Aorta (tissue), 5 donors: ENCODE measurements at places on chromosomes 11 and 22. TPM values are rescaled to one million over a fixed set of nuclear protein-coding genes. Genes with fewer than 3 reads are reported as not detected.

GRCh38 chr11:33893711-33894397 is 2.0 kb upstream of the LMO2 start:
- H3K27me3 ChIP-seq: no peaks in the 10 kb centered on the region
- DNase-seq: no peak
- H3K27ac ChIP-seq: no peak overlapping the region

- no peak for DNase-seq
- H3K4me3 ChIP-seq: peak within 1 kb of the TSS; percentile 30
- H3K27me3 ChIP-seq: no peaks in the 10 kb centered on the region
- H3K36me3 ChIP-seq: no peaks in the 10 kb centered on the region
Measured at GRCh38 chr22:23772649-23773473, at the start of gene MMP11. Gene MMP11, plus strand, starts transcription at chr22:23772849. Its CDS starts 22 bp downstream, at chr22:23772871.

Gene GDPD4
- not detected for polyA plus RNA-seq

DNA sequence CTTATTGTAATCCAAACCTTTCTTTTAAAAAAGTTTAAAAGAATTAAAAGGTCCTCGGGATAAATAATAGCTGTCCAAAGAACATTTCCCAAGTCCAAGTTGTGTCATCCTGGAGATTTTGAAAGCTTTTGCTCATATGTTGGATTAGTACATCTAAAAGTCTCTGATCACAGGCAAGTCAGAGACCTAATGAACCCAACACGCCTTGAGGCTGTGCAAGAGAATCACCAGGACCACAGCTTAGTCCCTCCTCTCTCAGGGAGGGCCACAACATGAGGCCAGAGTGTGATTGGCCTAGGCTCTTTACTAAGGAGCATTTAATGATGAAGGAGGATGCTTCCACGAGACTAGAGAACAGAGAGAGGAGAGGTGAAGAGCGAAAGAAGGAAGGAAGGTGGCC is 98.7 kb upstream of the OR5AK2 start:
- H3K4me1 ChIP-seq: no peaks in the 10 kb centered on the region
- H3K36me3 ChIP-seq: no peaks in the 10 kb centered on the region
- no peak overlapping the region for H3K4me3 ChIP-seq
- DNase-seq: no peak

Gene PGR
- 5.1 TPM for polyA plus RNA-seq

GRCh38 chr11:45930031-45930794 is 7.8 kb downstream of the LARGE2 start:
- no peaks in the 10 kb centered on the region for H3K4me1 ChIP-seq
- DNase-seq: peak; percentile 72
- peaks cover 5% of the 10 kb centered on the region for H3K36me3 ChIP-seq
- H3K4me3 ChIP-seq: no peak overlapping the region
- H3K27me3 ChIP-seq: no peaks in the 10 kb centered on the region
- H3K27ac ChIP-seq: no peak overlapping the region

Gene KDELR3
- polyA plus RNA-seq: 25.8 TPM

Gene MOGAT2
- polyA plus RNA-seq: 13.4 TPM

Gene MEI1
- 0.49 TPM for polyA plus RNA-seq

Gene NLRP14
- polyA plus RNA-seq: 0.05 TPM

DNA sequence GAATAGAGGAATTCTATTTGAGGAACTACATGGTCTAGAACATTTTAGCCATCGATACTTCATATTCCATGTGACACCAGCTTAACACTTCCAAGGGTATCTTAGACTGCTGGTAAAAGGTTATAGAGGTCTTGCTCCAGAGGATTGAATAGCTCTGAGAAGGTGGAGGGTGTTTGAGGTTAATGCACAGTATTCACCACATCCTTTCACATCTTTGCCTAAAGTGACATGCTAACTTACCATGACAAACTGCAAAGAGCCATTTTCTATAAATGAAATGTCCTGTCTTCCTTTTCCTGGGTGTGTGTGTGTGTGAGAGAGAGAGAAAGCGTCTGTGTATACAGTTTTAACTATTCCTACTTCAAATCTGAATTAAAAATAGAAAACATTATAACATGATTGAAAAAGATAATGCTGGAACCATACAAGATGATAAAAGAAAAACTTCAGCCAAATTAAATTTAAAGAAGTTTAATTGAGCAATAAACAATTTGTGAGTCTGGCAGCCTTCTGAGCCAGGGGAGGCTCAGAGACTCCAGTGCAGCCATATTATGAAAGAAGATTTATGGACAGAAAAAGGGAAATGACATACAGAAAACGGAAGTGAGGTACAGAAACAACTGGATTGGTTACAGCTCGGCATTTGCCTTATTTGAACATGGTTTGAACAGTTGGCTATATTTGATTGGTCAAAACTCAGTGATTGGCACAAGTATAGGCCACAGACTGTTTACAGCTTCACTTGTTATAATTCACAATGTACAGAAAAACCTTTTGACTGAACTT is 320.9 kb upstream of the CCDC179 start:
- H3K27ac ChIP-seq: no peak overlapping the region
- no peaks in the 10 kb centered on the region for H3K27me3 ChIP-seq
- no peaks in the 10 kb centered on the region for H3K4me1 ChIP-seq
- no peak for DNase-seq

DNA sequence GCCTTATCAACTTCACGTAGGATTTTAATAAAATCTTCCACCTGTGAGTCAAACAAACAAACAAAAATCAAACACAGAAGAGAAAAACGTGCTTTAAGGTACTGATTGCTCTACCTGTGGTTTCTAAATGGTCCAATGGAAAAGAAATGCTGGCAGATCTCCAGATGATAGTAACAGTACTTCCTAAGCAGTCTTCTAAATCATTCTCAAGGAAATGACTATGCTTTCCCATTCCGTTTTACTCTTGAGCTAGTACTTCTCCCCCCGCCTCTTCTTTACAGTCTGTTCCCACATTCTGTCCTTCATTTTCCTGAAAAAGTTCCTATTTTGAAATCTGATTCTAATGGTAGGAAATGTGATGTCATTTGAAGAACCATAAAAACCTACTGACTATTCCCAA is 25.4 kb downstream of the SAAL1 start:
- H3K4me1 ChIP-seq: no peaks in the 10 kb centered on the region
- DNase-seq: no peak
- no peak overlapping the region for H3K27ac ChIP-seq
- no peaks in the 10 kb centered on the region for H3K27me3 ChIP-seq

Gene LARGE2
- polyA plus RNA-seq: not detected

DNA sequence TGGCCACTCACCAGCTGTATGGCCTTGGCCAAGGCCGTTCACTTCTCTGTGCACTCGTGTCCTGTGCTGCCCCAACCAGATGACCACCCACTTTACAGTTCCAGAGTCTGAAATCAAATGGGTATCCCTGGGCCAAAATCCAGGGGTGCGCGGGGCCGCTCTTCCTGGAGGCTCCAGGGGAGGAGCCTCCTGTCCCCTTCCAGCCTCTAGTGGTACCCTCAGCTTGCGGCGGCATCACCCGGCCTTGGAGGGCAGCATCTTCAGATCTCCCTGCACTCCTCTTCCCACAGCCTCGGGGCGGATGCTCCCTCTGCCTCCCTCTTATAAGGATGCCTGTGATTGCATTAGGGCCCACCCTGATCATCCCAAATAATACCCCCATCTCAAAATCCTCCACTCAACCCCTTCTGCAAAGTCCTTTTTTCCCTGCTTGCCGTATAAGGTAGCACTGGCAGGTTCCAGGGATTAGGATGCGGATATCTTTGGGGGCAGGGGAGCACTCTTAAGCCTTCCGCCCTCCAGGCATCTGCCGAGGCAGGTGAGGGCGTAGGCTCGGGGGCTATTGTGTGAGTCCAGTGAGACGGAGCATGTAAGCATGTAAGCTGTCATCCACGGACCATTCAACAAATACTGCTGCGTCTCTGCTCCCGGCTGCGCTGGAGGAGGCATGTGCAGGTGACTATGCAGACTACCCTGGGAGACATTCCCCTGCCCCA is 24.4 kb upstream of the SHISAL1 start:
- no peaks in the 10 kb centered on the region for H3K36me3 ChIP-seq
- no peaks in the 10 kb centered on the region for H3K4me1 ChIP-seq
- no peaks in the 10 kb centered on the region for H3K27me3 ChIP-seq
- H3K27ac ChIP-seq: no peak overlapping the region
- DNase-seq: no peak

DNA sequence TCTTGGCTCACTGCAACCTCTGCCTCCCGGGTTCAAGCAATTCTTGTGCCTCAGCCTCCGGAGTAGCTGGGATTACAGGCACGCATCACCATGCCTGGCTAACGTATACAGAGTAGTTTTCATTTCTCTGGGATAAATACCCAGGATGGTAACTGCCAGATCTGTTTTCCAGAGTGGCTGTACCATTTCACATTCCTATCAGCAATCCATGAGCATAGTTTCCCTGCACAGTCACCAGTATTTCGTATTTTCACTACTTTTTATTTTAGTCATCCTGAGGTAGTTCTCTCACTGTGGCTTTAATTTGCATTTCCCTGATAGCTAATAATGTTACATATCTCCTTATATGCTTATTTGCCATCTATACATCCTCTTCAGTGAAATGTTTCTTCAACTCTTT is 11.0 kb upstream of the SCARF2 start:
- H3K27me3 ChIP-seq: no peaks in the 10 kb centered on the region
- no peak overlapping the region for H3K4me3 ChIP-seq
- peak; percentile 3 for DNase-seq
- H3K27ac ChIP-seq: no peak overlapping the region
- H3K4me1 ChIP-seq: no peaks in the 10 kb centered on the region

- no peaks in the 10 kb centered on the region for H3K36me3 ChIP-seq
- no peak overlapping the region for H3K27ac ChIP-seq
- no peak overlapping the region for H3K4me3 ChIP-seq
- no peaks in the 10 kb centered on the region for H3K4me1 ChIP-seq
Measured at GRCh38 chr22:38115423-38116205, 5.1 kb upstream of the BAIAP2L2 start.

GRCh38 chr11:36693139-36693843 is 95.3 kb upstream of the RAG2 start:
- H3K4me3 ChIP-seq: no peak overlapping the region
- no peaks in the 10 kb centered on the region for H3K36me3 ChIP-seq
- H3K27me3 ChIP-seq: no peaks in the 10 kb centered on the region
- H3K27ac ChIP-seq: no peak overlapping the region

- H3K4me1 ChIP-seq: no peaks in the 10 kb centered on the region
- H3K27me3 ChIP-seq: no peaks in the 10 kb centered on the region
- H3K27ac ChIP-seq: no peak overlapping the region
- no peak overlapping the region for H3K4me3 ChIP-seq
Measured at GRCh38 chr11:35033011-35033410, 106.0 kb upstream of the CD44 start.

Gene H19
- 4.5 TPM for polyA plus RNA-seq

DNA sequence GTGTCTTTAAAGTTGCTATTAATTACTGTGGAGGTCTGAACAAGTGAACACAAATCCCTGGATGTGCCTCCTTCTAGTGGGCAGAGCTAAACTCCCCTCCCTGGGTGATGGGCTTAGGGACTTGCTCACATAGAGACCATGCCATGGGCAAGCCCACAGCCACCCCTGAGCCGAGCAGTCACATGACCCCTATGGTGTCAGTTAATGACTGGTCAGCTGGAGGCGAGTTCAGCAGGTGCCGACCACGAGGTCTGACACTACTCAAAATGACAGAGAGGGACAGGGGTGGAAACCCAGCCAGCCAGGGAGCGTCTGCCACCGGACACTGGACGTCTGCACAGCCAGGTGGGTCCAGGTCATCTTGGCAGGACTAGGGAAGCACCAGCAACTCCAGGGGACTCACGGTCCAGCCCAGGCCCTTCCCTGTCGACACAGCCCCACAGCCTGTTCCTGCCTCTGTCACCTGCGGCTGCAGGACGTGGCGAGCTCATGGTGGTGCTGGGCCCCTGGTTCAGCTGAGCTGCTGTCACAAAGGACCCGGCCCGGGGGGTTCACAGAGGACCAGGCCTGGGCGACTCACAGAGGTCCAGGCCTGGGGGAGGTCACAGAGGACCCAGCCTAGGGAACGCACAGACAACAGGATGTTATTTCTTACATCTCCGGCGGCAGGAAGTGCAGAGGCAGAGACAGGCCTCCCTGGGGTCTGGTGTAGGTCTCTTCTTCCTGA is 135.0 kb downstream of the BRD1 start:
- H3K4me3 ChIP-seq: no peak overlapping the region
- H3K4me1 ChIP-seq: no peaks in the 10 kb centered on the region
- H3K27me3 ChIP-seq: no peaks in the 10 kb centered on the region
- no peak overlapping the region for H3K27ac ChIP-seq
- no peaks in the 10 kb centered on the region for H3K36me3 ChIP-seq
- no peak for DNase-seq

- H3K4me3 ChIP-seq: peak overlapping the region; percentile 71
- peaks cover 5% of the 10 kb centered on the region for H3K4me1 ChIP-seq
- peak; percentile 96 for DNase-seq
- no peaks in the 10 kb centered on the region for H3K27me3 ChIP-seq
Measured at GRCh38 chr11:6319704-6320410, 444 bp downstream of the CAVIN3 start.

GRCh38 chr11:33324302-33324985 is 67.3 kb downstream of the HIPK3 start:
- H3K4me1 ChIP-seq: peaks cover 12% of the 10 kb centered on the region
- H3K4me3 ChIP-seq: no peak overlapping the region
- DNase-seq: no peak
- H3K27ac ChIP-seq: no peak overlapping the region

Gene DGCR6
- polyA plus RNA-seq: 3.3 TPM

Gene LRRC56
- polyA plus RNA-seq: 1.5 TPM

Gene CHRDL2
- not detected for polyA plus RNA-seq

DNA sequence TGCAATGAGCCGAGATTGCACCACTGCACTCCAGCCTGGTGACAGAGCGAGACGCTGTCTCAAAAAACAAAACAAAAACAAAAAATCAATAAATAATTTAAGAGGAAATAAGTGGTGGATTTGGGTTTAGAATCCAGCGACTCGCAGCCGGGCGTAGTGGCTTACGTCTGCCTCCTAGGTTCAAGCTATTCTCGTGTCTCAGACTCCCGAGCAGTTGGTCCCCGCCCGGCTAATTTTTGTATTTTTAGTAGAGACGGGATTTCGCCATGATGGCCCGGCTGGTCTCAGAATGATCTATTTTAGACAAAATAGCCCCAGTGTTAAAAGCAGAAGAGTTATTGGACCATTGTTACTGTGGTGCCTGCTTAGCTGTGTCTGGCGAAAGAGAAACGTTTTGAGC is 29.8 kb downstream of the SNU13 start:
- peaks cover 23% of the 10 kb centered on the region for H3K36me3 ChIP-seq
- no peaks in the 10 kb centered on the region for H3K27me3 ChIP-seq
- H3K27ac ChIP-seq: no peak overlapping the region
- H3K4me1 ChIP-seq: no peaks in the 10 kb centered on the region
- no peak for DNase-seq

- H3K36me3 ChIP-seq: no peaks in the 10 kb centered on the region
- no peak overlapping the region for H3K27ac ChIP-seq
- no peaks in the 10 kb centered on the region for H3K27me3 ChIP-seq
- H3K4me3 ChIP-seq: no peak overlapping the region
- H3K4me1 ChIP-seq: no peaks in the 10 kb centered on the region
Measured at GRCh38 chr11:32056438-32056837, 34.4 kb upstream of the RCN1 start.

- H3K36me3 ChIP-seq: no peaks in the 10 kb centered on the region
- H3K27ac ChIP-seq: no peak overlapping the region
- no peaks in the 10 kb centered on the region for H3K27me3 ChIP-seq
- no peak for DNase-seq
- no peak overlapping the region for H3K4me3 ChIP-seq
Measured at GRCh38 chr11:80970037-80970436, 1529.2 kb upstream of the TENM4 start.
